ENCODE measurements at places on chromosomes 2 and 18. TPM values are rescaled to one million over a fixed set of nuclear protein-coding genes. Genes with fewer than 3 reads are reported as not detected.

- DNase-seq, result no peak
Observed at GRCh38 chr2:216711348-216711747, 16.0 kb upstream of the IGFBP5 start.

The GCG gene
- not detected for total RNA-seq

DNA sequence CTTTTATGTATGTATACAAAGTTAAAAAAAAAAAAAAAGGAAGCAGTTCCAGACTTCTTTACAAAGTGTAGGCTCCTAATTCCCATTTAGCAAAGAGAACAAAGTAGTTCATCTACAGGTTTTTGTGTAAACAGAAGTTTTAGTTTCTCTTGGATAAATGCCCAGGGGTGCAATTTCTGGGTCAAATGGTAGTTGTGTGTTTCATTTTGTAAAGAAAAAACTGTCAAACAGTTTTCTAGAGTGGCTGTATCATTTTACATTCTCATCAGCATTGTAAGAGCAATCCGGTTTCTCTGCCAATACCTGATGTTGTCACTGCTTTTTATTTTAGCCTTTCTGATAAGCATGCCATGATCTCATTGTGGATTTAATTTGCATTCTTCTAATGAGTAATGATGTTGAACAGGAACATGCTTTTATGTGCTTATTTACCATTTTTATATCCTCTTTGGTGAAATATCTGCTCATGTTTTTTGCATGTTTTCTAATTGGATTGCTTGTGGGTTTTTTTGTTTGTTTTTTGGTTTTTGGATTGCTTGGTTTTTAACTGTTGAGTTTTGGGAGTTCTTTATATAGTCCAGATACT, 16.6 kb upstream of the PSME4 start:
- no peak for DNase-seq

The IL1F10 gene
- not detected for total RNA-seq
